ENCODE measurements at places on chromosomes 5 and 9.

DNA sequence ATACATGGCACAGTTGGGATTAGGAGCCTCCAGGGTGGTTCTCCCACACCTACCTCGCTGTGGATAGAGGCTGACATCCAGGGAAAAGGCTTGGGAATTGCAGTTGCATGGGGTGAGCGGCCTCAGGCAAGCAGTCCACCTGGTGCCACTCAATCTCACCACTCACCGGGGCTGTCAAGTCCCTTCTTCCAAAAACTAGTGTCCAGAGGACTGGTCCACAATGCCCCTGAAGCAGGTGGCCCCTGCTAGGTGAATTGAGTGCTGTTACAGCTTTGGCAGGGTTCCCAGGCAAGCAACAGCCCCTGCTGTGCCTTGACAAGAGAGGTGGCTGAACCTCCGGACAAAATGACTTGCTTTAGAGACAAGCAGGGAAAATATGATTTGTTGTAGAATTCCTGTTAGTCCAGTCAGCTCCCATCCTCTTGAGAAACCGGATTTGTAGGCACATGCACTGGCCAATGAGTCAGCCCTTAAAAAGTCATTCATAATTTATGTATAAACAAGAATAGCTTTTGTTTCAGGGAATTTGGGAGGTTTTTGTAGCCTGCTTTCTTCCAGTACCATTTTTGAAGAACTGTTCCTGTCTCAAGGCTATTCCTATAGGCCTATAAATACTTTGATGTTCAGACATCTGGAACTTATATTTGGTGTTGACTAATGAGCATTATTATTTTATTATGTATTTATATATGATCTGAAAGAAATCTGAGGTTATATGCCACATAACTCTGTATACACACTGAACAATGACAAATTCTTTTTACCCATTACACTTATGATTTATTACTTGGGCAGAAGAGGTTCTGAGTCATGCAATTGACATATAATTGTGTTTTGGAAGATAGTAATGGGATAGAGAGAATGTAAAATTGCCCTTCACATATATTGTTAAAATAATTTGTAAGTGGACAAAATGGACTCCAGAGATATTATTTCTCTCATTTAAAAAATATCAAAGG, 411.1 kb downstream of the ACTL7B start:
- ATAC-seq = no peak

- no peak for ATAC-seq
Observed at GRCh38 chr9:16450578-16450977, 419.9 kb downstream of the BNC2 start.

- no peak for ATAC-seq
Observed at GRCh38 chr5:32559411-32559810, 25.9 kb upstream of the SUB1 start.

DNA sequence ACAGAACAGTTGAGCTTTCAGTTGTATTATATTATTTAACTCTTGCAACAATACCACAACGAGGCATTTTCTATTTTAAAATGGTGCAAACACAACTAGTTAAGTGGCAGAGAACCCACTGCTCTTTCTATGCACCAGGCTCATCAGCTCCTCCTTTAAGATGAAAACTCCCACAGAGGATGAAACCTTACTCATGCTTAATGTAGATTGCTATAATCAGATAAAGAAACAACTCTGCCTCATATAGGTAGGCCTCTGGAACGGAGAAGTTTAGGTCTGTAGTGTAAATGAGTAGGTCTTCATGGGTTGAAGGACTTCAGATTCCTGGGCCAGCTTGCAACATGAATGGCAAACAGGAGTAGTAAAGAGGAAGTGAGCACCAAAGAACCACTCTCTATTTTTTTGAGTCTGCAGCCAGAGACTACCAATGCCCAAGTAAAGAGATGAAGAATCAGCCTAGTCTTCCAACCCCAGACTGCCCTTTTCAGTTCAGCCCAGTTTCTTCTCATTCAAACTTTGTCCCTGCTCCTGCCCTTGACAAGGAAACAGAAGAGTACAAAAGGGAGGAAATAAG, 33.9 kb downstream of the HACD4 start:
- ATAC-seq = peak; percentile 59

DNA sequence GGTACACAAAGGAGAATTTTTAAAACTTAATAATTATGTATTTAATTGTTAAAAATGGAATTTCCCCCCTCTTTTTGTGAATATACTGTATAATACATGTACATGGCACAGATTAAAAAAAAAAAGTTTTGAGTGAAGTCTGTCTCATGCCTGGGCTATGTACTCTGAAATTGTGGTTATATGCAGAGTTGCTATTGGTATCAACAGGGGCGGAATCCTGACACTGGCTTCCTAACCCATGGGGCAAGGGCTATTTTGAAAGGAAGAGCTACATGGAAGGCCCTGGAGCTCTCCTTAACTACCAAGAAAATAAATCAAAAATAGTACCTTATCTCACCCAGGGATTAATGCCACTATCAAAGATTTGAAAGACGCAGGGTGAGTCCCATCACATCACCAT, 865 bp upstream of the FAM193B start:
- no peak for ATAC-seq
